ENCODE measurements at places on chromosomes 4 and X. TPM values are rescaled to one million over a fixed set of nuclear protein-coding genes. Genes with fewer than 3 reads are reported as not detected.

C4orf46 gene
- 19.8 TPM for polyA plus RNA-seq

TFE3 gene
- polyA plus RNA-seq, result 17.6 TPM

ZBTB49 gene
- polyA plus RNA-seq, result 6.7 TPM

CDS1 gene
- polyA plus RNA-seq, result 0.24 TPM

ADAMTS3 gene
- 4.6 TPM for polyA plus RNA-seq

SLC16A2 gene
- 65.4 TPM for polyA plus RNA-seq

RBM47 gene
- 2.4 TPM for polyA plus RNA-seq

UGT8 gene
- polyA plus RNA-seq, result 0.65 TPM

CCDC149 gene
- polyA plus RNA-seq, result 13.9 TPM

SMIM10 gene
- 13.7 TPM for polyA plus RNA-seq

ANKRD37 gene
- polyA plus RNA-seq, result 23.2 TPM

PCYT1B gene
- polyA plus RNA-seq, result 2.6 TPM

NWD2 gene
- 0.05 TPM for polyA plus RNA-seq

TCEAL5 gene
- polyA plus RNA-seq, result 6.7 TPM

BEND2 gene
- 0.05 TPM for polyA plus RNA-seq

NUDT9 gene
- polyA plus RNA-seq, result 28.0 TPM

PLK4 gene
- polyA plus RNA-seq, result 16.3 TPM

NLGN4X gene
- polyA plus RNA-seq, result 3.4 TPM

ACE2 gene
- not detected for polyA plus RNA-seq

FGF5 gene
- 1.7 TPM for polyA plus RNA-seq

PITX2 gene
- 56.7 TPM for polyA plus RNA-seq

SH3BP2 gene
- 19.9 TPM for polyA plus RNA-seq

PPARGC1A gene
- 7.7 TPM for polyA plus RNA-seq

Data from muscle of back (tissue), 13 donors.